ENCODE measurements at places on chromosomes 4 and X.

- no peak for DNase-seq
Observed at GRCh38 chr4:11839889-11840288, 411.2 kb upstream of the HS3ST1 start.

DNA sequence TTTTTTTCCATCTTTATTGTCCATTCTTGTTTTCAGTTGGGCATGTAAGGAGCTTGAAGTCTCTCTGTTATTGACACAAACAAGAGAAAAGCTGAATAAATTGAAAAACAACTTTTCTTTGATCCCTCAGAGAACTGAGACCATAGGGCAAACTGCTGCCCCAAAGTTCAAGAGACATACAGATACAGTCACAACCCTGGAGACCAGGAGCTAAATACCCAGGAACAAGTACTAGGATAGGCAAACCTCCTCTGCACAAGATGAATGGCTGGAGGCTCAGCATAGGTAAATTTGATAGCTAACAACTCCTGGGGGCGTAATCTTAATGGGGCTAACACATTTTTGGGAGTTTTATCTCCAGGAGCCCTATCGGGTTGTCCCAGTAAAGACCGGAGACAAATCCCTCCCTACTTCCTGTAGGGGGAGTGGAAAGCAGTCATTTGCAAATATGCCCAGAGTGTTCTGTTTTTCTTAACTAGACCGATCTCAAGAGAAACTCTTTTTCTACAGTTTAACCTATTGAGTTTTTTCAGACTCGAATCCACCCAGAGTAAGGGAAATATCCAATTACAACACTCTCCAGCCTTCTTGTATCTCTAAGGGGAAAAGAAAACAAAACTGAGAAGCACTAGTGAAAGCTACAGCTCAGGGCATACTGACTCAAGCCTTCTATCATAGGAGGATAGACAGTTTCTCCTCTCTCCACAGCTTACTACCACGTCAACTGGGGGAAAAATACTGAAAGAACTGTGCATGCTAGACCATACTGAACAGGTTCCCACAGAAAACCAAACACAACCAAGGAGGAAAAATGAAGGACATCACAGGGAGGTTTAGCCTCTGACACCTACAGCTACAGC, 23.1 kb downstream of the MAGEA8 start:
- no peak for DNase-seq

GRCh38 chrX:42664680-42665079, 113.3 kb downstream of the PPP1R2C start:
- no peak for DNase-seq

DNA sequence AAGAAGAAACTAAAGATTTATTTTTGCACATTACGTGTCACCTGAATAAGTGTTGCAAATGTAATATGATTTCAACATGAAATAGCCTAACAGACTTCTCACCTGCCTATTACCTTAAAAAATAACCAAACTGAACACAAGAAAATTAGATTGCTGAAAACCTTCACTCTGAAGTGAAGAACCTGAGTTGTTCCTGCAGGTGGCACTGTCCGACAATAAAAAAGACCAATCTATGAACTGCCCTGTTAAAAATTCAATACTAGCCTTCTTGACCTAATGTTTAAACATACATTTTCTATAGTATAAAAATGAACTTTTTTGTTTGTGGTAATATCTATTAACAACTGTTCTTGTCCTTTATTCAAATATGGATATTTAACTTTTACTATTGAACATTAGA, 69.2 kb upstream of the PNPLA4 start:
- DNase-seq: peak; percentile 22

DNA sequence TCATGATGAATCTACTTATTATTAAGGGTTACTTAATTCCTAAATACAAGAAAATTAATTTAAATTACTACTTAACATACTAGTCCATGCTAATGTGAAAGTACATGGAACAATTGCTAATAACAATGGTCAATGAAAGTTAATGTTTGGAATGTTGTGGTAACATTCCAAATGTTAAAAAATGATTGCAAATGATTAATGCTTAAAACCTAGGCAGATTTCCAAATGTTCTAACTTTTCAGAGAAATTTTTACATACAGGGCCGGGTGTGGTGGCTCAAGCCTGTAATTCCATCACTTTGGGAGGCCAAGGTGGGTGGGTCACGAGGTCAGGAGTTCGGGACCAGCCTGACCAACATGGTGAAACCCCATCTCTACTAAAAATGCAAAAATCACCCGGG, 1851.3 kb upstream of the PCDH7 start:
- no peak for DNase-seq

- DNase-seq: no peak
Observed at GRCh38 chr4:172596206-172596605, 572.4 kb upstream of the GALNT7 start.

GRCh38 chr4:110915301-110915700, 292.4 kb upstream of the PITX2 start:
- DNase-seq: no peak

DNA sequence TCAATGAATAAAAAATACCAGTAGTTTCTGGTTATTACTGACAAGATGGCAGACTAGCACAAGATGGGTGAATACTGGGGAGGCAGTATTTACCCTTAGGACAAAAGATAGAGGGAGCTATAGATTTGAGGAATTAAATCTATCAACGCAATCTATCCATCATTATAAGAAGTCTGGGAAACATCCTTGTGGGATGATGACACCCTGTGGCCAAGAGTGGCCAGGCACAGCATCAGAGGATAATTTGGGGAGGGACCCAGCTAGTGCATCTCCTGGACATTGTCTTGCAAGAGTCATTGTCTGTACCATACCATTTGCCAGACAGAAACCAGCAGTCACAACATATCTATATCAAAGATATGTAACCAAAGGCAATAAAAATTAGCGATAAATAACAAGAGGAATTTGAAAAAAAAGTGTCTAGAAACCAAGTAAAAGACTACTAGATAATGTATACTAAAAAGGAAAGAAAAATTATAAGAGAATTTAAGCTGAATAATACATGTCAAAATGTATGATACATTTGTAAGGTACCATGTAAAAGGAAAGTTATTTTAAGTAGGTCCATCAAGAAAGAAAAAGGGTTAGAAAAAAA, 22.9 kb downstream of the KCTD8 start:
- no peak for DNase-seq

GRCh38 chr4:127748957-127749356, 18.8 kb downstream of the SLC25A31 start:
- DNase-seq: no peak

DNA sequence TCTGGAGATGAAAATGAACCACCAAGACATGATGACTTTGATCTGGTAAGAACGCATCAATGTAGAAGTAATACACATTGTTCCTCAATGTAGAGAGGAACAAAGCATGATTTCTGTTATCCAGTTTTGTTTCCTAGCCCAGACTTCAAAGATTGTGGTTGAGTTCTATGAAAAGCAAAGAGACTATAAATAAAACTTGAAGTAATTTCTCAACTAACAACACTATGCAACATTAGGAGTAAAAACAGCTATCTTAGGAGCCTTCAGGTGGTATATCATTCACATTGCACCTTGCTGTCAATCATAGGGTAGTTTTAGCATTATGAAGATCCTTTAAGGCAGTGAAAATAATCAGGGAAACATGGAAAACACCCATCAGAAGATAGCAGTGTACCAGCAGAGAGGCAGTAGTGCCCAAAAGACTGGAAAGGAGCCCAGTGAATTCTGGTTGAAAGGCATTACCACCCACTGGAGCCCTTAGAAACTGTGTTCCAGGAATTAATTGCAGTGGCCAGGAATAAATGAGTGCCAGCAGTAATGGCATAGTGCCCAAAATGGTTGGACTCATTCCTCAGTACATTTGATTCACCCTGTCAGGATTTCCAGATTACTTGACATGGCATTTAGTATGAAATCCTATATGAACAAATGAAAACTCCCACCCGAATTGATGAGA, 300.7 kb upstream of the CXXC4 start:
- no peak for DNase-seq

GRCh38 chr4:47075262-47075661, 43.9 kb downstream of the GABRB1 start:
- DNase-seq: no peak

DNA sequence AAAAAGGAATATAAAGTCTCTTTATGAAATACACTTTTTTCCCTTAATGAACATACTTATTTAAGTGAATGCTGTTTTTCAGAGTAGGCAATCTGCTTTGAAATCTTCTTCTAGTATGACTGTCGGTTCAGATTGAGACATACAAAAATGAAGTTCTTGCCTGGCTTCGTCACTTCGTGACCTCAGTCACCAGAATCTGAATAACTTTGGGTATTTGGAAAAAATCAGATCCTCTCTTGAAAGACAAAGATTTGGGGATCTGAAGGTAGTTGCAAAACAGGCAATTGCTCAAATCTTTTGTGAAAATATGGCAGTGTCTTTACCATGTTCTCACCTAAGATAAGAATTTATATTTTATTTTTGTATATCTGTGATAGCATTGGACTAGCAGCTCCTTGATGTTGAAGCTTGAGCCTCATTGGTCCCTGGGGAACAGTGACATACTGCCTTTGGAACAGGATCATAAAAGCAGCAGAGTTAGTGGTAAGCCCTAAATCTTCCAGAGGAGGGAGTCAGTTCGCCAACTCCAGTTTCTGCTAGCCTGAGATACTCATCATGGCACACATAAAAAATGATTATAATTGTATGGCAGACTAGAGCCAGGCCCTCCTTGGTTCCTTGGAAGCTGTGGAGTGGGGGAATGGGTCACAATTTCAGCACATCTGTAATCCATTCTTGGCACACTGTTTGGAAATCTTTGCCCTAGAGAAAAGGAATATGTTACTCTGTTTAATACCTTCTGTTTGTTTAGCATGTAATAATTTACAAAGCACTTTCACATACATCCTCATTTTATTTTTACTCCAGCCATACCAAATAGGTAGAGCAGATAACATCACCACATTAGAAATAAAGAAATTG, 5.0 kb downstream of the ARFIP1 start:
- DNase-seq: no peak

DNA sequence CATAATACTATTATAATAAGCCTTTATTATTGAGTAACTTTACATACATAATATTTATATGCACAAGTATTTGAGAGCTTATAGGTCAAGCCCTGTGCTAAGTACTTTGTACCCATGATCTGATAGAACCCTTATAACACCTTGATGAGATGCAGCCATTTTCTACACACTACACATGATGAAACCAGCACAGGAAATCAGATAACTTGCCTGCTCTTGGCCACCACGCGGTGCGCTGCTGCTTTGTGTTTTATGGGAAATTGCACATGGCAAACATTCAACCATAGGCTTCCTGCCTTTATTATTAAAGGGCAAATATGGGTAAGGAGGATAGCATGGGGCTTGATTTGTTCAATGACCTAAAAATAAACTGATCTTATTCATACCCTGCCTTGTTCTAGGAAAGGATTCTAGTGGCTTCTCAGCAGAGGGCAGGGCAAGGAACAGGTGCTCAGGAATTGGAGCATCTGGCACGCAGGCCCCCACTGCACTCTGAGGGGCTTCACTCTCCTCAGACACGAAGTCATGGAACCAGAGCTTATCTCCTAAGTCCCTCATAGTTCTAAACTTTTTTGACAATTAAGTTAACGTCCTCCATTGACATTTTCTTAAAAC, 31.6 kb upstream of the NAP1L5 start:
- DNase-seq: no peak

Data from stimulated activated CD4-positive, alpha-beta T cell treated with anti-CD3 and anti-CD28 coated beads, Interleukin-12 subunit alpha, Interleukin-12 subunit beta, amount 100 ng/mL, for 48 hours (primary cell).